ENCODE measurements at places on chromosomes 7 and 10. TPM values are rescaled to one million over a fixed set of nuclear protein-coding genes. Genes with fewer than 3 reads are reported as not detected.

SEMA4G gene
- 2.9 TPM for total RNA-seq

RADIL gene
- 0.57 TPM for total RNA-seq

PVRIG gene
- not detected for total RNA-seq

TRIL gene
- total RNA-seq, result not detected

CACNB2 gene
- not detected for total RNA-seq

LRRD1 gene
- 0.10 TPM for total RNA-seq

ANKRD30A gene
- not detected for total RNA-seq

SPDYE16 gene
- total RNA-seq, result not detected

HOXA5 gene
- 1.9 TPM for total RNA-seq

CAMK2G gene
- total RNA-seq, result 32.4 TPM

KAT6B gene
- total RNA-seq, result 7.1 TPM

CALHM1 gene
- not detected for total RNA-seq

ACTL6B gene
- total RNA-seq, result not detected

PNLIPRP3 gene
- 0.13 TPM for total RNA-seq

LIPA gene
- 18.7 TPM for total RNA-seq

NPTX2 gene
- total RNA-seq, result not detected

VAX1 gene
- not detected for total RNA-seq

CCL24 gene
- total RNA-seq, result not detected

TMEM176B gene
- 0.07 TPM for total RNA-seq

GJC3 gene
- total RNA-seq, result 0.11 TPM

ARHGAP12 gene
- 23.2 TPM for total RNA-seq

PLCE1 gene
- total RNA-seq, result 2.8 TPM

TOMM7 gene
- total RNA-seq, result 117 TPM

METTL27 gene
- 14.4 TPM for total RNA-seq

PRTFDC1 gene
- 0.30 TPM for total RNA-seq
